ENCODE measurements at places on chromosomes 12 and 14.

DNA sequence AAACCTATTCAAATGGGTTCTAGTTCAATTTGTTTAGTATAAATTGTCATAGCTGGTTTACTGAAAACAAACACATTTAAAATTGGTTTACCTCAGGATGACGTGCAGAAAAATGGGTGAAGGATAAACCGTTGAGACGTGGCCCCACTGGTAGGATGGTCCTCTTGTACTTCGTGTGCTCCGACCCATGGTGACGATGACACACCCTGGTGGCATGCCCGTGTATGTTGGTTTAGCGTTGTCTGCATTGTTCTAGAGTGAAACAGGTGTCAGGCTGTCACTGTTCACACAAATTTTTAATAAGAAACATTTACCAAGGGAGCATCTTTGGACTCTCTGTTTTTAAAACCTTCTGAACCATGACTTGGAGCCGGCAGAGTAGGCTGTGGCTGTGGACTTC lies 8.3 kb downstream of the CALM1 start:
- DNase-seq: no peak

DNA sequence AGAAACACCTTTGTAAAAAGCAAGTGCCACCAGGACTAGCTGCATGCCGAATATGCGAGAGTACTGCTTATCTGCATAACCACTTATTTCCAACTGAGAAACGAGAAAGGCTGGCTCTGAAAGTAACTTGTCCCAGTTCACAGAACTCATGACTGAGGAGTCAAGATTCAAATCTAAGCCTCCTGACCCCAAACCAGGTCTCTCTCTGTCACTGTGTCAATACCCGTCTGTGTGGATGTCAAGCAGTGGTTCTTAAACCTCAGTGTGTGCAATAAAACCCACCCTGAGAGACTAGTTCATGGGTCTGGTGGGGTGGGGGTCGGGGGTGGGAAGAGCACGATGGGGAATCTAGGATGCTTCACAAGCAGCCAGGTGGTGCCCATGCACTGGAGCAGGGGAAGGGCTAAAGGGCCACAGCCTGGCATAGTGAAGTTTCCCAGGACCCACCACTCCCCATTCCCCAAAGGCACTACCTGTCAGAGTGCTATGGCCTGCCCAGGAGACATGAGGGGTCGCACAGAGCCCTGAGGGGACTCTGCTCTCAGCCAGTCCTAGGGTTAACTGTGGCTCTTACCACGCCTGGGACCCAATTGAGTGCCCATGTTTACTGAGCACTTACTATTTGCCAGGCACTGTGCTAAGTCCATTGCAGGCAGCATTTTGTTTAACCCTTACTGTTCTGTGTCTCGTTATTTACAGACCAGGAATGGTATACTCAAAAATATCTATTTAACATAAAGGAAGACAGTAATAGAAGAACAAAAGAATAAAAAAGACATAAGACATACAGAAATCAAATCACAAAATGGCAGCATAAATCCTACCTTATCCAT lies 33.4 kb upstream of the PNMA1 start:
- DNase-seq: no peak

DNA sequence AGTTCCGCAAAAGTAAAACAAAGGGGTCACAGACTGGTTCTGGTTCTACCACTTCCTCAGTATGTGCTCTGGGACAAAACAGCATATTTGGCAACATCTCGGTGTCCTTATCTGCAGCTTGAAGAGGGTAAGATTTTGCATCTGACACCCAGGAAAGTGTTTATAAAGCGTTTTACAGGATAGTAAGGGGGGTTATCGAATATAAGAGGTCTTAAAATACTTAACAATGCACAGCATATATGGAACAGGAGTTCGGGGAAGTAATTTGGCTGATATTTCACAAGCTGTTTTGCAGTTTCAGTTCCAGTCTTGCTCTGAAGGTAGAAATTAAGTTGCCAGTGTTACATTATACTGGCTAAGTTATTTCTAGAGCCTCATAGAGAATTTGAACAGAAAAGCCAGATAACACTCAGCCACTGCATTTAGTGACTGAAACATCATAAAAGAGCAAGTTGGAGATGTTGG lies 904 bp upstream of the MAP4K5 start:
- no peak for DNase-seq

DNA sequence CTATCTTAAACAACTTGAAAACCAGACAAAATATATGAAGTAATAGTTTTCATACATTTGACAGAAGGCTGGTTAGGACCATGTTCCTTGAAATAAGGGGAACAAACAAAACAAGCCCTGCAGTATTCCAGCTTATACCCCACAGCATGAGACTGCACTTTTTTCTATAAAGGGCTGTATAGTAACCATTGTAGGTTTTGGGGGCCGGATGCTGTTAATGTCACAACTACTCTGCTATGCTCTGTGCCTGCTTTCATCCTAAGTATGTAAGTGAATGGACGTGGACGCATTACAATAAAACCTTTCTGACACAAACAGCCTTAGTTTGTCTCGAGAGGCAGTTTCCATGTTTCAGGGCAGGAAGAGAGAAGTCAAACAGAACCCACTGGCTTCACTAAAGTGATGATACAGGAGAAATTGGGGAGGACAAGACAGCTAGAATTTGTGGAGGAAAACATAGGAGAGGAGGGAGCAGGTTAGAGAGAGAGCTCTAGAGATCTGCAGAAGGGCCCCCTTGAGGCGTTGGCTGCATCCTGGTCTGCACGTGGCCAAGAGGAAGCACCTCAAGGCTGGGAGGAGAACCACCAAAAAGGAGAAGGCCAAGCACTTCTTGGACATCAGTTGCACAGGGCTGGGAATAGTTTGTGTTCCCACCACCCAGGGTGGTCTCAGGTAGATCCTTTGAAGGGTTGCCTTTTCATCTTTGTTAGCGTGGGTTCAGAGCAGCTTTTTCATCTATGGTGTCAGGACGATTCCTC lies 63.7 kb downstream of the TRAF3 start:
- DNase-seq: no peak

- DNase-seq: no peak
Measured at GRCh38 chr14:87834594-87834993, 158.4 kb downstream of the GALC start.

GRCh38 chr12:106194351-106194750 lies 53.5 kb downstream of the CKAP4 start:
- DNase-seq: no peak

DNA sequence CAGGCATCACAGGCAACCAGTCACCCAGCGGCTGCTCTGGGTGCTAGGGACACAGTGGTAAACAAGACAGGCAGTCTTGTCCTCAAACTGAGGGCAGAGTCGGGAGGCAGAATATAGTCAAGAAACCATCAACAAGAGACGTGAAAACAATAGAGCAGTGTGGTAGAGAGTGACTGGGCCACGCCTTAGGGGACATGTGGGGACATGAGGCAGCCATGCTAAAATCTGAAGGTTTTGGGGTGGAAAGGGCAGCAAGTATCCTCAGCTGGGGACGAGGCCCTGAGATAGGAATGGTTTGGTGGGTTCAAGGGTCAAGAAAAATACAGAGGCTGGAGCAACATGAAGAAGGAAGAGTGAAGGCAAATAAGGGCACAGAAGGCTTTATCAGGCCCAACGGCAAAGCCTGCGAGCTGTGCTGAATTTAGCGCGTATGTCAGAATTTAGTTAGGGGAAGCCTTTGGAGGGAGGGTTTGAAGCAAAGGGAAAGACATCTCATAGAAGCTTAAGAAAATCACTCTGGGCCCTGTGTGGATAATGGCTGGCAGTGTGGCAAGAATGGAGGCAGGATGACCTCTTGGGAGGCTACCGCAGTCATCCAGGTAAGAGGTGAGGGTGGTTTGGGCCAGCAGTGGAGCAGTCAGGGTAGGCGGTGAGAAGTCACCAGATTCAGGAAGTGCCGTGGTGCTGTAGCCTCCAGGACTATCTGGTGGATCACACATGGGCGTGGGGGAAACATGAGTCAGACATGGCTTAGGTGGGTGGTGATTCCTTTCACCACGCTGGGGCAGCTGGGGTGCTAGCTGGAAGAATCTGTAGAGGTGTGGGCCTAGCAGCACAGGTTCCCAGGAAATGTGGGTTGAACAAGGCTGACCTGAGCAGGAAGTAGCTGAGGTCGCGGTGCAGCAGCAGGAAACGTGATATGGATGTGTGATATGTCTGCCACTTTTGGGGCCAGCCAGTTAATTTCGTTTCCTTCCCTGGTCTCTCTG lies 3.0 kb downstream of the EVL start:
- no peak for DNase-seq

DNA sequence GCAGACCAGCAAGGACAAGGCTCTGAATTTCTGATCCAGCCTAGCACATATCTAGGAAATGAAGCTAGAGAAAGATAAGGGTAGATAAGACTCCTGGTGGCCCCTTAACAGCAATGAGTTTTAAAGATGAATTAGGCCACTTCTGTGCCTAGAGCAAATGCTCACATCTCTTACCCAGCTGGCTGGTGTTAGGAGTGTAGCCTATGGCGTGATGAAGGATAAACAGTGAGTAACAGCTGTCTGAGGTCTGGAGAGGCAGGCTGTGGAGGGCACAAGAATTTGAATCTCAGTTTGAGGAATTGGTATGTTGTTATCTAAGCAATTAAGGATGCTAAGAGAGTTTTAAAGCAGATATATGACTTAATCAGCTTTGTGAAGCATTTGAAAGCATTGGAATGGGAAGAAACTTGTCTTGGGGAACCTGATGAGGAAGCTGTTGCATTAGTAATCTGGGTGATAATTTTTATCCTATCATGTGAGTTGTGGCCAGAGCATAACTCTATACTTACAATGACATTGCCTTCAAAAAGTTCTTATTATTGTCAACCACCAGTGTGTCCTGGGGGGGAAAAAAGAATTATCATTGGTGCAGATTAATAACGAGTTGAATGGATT lies 161.8 kb downstream of the SRGAP1 start:
- no peak for DNase-seq

DNA sequence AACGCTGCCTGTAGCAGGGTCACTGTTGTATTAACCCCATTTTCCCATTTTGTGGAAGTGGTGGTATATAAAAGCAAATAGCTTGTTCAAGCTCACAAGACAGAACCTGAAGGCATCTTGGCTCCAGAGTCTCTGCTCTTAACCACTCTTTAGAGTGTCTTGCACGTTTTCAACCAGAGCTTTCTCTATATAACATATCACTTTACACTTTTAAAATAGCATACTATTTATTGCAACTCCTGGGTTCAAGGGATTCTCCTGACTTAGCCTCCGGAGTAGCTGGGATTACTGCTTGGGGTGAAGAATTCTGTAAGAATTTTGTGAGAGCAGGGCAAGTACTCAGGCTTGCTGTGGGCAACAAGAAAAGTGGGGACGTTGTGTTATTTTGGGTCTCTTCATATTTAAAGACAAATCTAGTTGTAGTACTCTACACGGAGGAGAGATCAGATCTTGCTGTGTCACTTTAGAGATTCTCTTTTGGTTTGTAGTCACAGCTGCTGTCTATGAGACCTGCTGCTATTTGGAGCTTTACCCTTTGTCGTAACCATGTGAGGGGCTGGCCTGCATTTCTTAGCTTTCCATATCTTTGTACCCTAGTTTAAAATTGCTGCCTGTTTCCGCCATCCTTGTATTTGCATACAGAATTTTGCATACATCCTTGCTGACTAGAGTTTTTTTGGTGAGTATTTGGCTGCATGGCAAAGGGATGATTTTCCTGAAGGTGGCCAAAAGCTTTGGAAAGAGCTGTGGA lies 40.7 kb downstream of the WDR20 start:
- no peak for DNase-seq

DNA sequence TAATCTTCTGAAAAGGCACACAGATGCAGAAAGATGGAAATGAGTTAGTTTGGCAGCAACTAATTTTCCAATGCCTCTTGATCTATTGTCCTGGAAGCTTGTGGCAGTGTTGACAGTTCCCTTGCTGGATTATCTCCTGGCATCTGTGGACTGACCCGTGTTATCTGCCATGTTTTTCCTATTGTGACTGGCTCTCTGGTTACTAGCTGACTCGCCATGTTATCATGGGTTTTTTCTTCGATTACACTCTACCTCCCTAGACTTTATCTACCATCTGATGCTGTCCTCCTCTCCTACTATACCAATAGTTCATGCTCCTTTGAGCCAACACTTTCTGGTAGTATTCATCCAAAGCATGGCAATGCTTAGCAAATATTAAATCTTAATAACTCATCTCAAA lies 63.3 kb upstream of the FLRT2 start:
- no peak for DNase-seq

DNA sequence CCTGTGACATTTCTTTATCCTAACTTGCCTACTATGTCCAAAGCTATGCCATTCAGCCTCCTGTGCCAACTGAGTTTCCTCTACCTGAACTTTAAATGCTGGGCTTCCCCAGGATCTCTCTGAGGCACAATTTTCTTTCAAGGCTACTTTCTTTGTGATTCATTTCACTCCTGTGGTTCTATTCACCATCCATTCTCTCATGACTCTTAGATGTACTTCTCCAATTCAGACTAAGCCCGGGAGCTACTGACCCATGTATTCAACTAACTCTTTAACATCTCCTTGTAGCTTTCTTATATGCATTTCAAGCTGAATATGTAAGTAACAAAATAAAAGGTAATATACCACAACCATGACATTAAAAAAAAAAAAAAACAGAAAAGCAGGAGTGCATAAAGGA lies 738.9 kb upstream of the USP15 start:
- DNase-seq: no peak

DNA sequence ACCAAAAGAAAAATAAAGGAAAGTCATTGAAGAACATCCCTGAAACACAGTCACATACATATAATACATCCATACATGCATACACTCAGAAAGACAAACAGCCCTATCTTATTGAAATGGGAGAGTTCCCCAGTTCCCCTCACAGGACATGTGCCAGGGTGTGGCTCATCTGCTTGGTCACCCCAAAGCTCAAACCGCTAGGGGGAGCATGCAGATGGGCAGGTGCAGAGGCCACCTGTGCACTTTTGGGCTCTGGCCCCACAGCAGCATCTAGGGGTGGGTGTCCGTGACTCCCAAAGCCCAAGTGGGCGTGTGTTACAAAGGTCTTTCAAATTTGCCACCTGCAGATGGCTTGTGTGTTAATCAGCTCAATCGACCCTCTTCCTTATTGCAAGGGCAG lies 75.2 kb downstream of the CMAS start:
- no peak for DNase-seq

DNA sequence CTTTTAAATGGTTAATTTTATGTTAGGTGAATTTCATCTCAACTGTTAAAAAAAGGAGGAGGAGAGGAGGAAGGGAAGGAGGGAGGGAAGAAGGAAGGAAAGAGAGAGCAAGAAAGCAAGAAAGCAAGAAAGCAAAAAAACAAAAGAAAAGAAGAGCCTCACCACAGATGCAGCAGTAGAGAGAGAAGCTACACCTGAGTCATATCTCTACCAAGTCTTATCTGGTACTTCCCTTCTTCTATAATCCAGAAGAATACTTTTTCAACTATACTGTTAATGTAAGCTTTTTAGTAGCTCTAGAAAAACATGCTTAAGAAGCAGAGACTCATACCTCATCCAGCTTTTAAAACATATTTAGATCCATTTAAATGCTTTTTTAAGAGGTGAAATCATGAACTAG lies 5.6 kb upstream of the IL26 start:
- DNase-seq: no peak

Data from stimulated activated CD4-positive, alpha-beta T cell treated with anti-CD3 and anti-CD28 coated beads, Interleukin-1b, Interleukin-23, amount 100 ng/mL, for 24 hours (primary cell).